T-helper 2 cell treated with Interferon-gamma antibody and Interleukin-4, amounts not matched to agents 100 ng/mL and 5 ng/mL, for 36 hours (primary cell): ENCODE measurements at places on chromosomes 6 and 20. TPM values are rescaled to one million over a fixed set of nuclear protein-coding genes. Genes with fewer than 3 reads are reported as not detected.

The TNFRSF6B gene
- not detected in 2 replicates for total RNA-seq

The SNAP91 gene
- total RNA-seq: not detected in 2 replicates

The MUC21 gene
- total RNA-seq: not detected in 2 replicates

The AKAP12 gene
- total RNA-seq: 5.0 and 5.8 TPM in 2 replicates

The SMLR1 gene
- not detected in 2 replicates for total RNA-seq

The CALHM6 gene
- total RNA-seq: 17.1 and 20.7 TPM in 2 replicates

The TAF4 gene
- 23.7 and 28.5 TPM in 2 replicates for total RNA-seq

The OPRM1 gene
- not detected in 2 replicates for total RNA-seq

The ABRACL gene
- total RNA-seq: 158 and 162 TPM in 2 replicates

The TAGAP gene
- 45.6 and 51.2 TPM in 2 replicates for total RNA-seq

The FRK gene
- total RNA-seq: 0.05 and 0.14 TPM in 2 replicates

The OR12D3 gene
- not detected in 2 replicates for total RNA-seq

The CLVS2 gene
- total RNA-seq: not detected in 2 replicates

The NOL7 gene
- total RNA-seq: 62.9 and 69.7 TPM in 2 replicates

The NMBR gene
- not detected in 2 replicates for total RNA-seq

The TINAG gene
- not detected in 2 replicates for total RNA-seq

The APOM gene
- 3.0 TPM in 2 replicates for total RNA-seq

The HLA-A gene
- total RNA-seq: 1,695 and 1,705 TPM in 2 replicates
